Stimulated activated CD4-positive, alpha-beta T cell treated with anti-CD3 and anti-CD28 coated beads, TNF-alpha, amount 100 ng/mL, for 48 hours (primary cell): ENCODE measurements at places on chromosomes 6 and 20.

DNA sequence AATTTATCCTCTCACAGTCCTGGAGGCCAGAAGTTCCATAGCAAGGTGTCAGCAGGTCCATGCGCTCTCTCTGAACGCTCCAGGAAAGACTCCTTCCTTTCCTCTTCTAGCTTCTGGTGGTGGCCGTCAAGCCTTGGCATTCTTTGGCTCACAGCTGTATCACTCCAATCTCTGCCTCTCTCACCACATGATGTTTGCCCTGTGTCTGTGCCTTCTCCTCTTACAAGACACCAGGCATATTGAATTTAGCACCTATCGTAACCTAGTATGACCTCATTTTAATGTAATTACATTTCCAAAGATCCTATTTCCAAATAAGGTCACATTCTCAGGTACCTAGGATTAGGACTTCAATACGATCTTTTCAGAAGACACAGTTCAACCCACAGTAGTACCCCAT is 428.5 kb downstream of the CD83 start:
- no peak for DNase-seq

- no peak for DNase-seq
Observed at GRCh38 chr20:47781632-47782031, 3.6 kb downstream of the SULF2 start.

- no peak for DNase-seq
Observed at GRCh38 chr6:87623248-87623647, 33.3 kb downstream of the ORC3 start.

DNA sequence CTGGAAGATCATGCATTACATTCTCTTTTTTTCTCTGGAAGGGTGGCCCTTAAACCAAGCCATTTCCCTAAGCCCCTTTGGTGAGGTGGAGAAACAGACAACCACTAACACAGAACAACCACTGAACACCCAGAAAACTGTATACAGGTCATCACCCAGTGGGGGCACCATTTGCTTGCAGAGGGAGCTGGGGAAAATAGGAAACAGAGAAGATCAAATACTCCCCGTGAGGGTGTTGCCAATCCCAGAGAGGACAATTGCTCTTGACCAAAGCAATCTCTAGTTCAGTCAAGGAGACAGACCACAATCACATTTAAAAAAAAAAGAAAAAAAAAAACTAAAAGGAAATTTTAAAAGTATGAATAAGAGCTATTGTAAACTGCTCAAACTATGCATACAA is 865 bp upstream of the DAAM2 start:
- DNase-seq: no peak

- DNase-seq: no peak
Observed at GRCh38 chr6:25017486-25017885, 81.7 kb upstream of the RIPOR2 start.

DNA sequence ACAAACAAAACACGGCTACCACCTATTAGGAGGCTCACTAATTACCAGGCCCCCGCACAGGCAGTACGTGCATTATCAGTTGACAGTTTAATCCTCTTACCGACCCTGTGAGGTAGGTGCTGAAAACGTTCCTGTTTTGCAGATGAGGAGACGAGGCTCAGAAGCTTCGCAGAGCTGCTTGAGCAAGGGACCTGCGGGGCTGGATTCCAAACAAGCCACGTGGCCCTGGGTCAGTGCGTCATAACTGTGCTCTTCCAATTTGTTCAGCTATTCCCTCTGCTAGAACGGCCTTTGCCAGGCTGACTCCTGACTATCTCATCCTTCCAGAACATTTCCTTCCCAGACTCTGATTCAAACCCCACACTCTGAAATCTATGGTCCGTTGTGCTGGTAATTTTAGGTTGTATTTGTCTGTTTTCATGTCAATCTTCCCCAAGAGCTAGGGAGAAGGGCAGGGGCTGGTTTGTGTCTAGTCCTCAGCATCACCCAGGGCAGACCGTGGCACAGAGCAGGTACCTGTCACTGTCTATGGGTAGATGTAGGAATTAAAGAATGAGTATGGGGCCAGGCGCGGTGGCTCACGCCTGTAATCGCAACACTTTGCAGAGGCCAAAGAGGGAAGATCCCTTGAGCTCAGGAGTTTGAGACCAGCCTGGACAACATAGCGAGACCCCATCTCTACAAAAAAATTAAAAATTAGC is 28.8 kb upstream of the TLDC2 start:
- DNase-seq: no peak
